ENCODE measurements at places on chromosomes 6 and 20. TPM values are rescaled to one million over a fixed set of nuclear protein-coding genes. Genes with fewer than 3 reads are reported as not detected.

GRCh38 chr20:21512634-21513180, 1.2 kb downstream of the NKX2-2 start:
- DNase-seq: no peak

DNA sequence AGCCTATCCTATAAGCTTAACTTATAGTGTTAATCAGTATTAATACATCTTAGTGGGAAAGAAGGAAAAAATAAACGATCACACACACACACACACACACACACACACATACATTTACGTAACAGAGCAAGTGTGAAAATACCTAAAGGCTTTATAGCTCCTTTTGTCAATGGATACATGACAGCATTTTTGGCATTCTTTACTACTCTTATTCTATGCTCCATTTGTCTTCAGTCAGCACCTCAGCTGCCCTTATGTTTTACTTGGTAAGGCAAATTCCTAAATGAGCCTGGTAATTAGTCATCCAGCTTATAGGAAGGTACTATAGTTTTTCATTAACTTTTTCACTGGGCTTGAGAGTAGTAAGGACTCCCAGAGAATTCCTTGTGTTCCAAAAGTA, 25.1 kb upstream of the SLC17A3 start:
- no peak for DNase-seq

PLA2G7 gene
- total RNA-seq: 0.31 TPM

RPS6KA2 gene
- 65.3 TPM for total RNA-seq

FOXF2 gene
- 0.53 TPM for total RNA-seq

DNA sequence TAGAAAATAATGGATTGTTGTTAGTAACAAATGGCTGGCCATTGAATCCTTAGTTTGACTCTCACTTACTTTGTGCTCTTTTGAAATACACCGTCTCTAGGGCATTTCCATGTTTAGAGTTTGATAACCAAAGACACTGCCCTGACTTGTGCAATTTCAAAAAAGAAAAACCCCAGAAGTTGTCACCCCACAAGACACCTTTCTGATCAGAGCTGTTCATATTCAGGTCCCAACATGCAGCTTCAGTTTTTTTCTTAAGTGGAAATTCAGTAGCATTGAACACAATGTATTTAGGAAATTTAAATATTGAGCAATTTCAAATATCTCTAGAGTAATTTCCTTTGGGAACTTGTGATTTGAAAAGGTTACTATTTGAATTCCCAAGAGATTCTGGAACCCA, 19.4 kb downstream of the CRYBG1 start:
- no peak for DNase-seq

MAK gene
- 0.29 TPM for total RNA-seq

- no peak for DNase-seq
Measured at GRCh38 chr20:38445901-38446425, 10.8 kb upstream of the SNHG17 start.

DNA sequence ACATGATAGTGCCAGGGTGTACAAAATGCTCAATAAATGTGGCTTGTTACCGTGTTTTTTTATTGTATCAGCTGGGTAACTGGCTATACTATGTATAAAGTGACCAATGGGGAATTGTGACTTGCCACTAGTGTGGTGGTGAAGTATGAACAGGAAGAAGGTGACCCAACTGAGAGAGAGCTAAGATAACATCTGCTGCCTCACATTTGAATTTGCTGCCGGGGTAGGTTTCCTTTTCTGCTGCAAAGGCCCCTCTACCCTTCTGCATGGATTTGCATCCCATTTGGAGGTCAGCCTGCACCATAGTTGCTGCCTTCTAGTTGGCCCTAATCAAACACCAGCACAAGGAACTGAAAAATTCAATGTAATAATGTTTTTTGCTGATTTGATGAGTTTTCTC, 24.1 kb downstream of the IL17A start:
- no peak for DNase-seq

KIF25 gene
- not detected for total RNA-seq

- peak; percentile 50 for DNase-seq
Measured at GRCh38 chr6:149170564-149171452, 146.7 kb upstream of the TAB2 start.

LY6G6D gene
- not detected for total RNA-seq

DNA sequence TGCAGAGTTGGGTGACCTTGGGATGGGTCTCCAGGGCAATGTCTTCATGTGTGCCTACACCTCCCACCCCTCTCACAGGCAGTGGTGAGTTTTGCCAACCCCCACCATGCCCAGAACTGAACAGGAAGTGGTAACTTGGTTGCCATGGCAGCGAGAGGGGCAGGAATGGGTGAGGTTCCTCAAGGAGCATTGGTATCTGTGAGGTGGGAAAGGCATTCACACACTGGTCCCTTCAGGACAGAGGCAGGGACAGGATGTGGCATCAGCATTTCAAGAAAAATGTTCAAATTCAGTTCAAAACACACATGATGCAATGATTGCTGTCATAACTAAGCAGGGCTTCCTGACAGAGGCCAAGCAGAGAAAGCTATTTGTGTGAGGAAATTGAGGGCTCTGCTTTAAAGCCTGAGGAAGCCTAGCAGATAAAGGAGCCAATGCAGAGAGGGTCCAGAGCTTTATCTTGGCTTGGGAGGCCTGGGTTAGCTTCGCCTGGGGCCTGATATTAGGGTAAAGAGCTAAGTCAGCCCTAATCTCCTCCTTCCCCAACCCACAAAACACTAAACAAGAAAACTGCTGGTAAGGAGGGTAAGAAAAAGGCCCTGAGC, 551 bp downstream of the TREML2 start:
- DNase-seq: peak; percentile 66

GRCh38 chr6:46243754-46244153, 73.0 kb upstream of the ENPP5 start:
- DNase-seq: no peak

F13A1 gene
- total RNA-seq: 77.9 TPM

MYCT1 gene
- 13.6 TPM for total RNA-seq

DNA sequence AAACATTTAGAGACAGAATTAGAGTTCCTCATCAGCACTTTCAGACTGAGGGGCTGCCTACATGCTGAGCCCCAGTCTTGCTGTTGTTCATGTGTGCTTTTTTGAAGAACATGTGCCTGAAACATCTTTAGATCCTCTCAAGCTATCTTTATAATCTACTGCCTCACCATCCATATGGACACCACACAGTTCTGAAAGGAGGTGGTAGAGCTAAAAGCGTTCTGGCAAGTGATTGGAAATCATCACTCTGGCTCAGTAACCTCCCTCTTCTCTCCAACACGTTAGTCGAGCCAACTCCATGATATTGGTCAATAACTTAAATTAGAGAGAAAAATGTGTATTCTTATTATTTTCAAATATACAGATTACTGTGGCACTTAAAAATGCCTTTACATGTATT, 40.6 kb downstream of the CLVS2 start:
- no peak for DNase-seq

OLIG3 gene
- not detected for total RNA-seq

DNA sequence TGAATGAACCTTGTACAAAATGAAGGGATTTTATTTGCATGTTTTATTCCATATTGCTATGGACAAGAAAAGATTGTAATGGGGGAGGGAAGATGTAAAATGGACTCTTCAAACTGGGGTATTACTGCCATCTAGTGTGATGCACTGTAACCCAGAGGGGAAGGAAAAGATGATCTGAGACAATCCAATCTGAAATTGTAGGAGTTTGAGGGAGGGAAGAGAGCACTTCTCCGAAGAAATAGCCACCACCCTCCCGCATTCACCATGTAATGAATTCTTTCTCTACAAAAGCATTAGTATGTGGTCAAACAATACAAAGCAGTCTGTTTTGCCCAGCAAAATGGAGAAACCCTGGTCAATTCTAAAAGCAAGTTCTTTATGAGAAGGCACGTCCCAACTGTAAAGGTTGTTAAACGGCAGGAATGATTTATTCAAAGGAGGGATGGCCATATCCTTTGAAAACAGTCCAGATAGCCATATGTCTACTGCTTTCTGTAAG, 679.5 kb upstream of the NRSN1 start:
- DNase-seq: no peak

GRCh38 chr6:7647504-7647903, 57.5 kb downstream of the SNRNP48 start:
- DNase-seq: no peak

ID4 gene
- 35.3 TPM for total RNA-seq

DNA sequence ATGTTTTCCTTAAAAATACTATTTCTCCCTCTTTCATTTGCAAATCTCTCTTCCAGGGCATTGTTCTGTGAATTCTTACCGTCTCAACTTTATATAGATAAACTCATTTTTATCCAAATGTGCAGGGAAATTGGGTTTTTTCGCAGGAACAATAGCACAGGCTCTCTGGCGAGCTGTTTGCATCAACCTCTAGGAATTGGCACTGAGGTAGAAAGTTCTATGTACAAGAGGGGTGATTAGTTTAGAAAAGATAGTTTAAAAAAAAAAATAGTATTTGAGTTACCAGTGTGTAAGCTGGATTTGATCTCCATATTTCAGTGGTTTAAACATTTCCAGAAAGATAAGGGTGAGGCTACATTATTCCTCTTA, 129.7 kb upstream of the BTN3A2 start:
- DNase-seq: no peak

- no peak for DNase-seq
Measured at GRCh38 chr6:30664994-30665767, 7.6 kb downstream of the DHX16 start.

PCED1A gene
- 17.9 TPM for total RNA-seq

DNA sequence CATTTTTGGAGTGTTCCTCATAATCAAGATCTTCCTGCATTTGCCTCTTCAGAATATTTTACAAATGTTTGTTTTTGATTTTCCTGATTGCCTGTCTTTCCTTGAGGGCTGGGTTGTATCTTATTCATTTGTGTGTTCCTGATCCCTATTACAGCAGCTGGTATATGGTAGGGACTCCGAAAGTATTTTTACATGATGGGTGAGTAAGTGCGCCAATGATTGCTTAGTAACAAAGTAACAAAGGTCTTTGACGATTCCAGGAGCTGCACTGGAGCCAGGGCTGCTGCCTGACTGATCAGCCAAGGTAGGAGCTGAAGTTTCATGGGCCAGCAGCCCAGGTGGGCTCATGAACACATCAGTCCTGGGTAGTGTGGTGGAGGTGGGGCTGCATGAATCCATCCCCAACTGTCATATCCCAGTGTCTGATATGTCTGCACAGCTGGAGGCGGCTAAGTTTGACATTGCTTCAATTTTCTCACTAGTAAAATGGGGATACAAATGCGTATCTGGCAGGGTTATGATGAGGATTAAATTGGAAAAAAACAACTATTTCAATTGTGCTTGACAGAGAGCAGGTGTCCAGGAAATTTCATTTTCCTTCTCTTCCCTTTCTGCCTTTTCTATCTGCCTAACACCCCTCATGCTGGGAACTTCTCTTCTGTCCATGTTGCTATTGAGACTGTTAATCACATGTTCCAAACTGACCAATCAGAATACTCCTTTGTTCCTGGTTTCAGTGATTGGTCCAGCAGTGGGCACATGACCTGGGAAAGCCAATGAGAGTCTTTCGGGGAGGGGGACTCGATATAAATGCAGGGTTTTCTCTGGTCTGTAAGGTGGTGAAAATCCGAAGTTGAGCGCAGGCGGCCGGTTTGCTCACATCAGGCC, 90.7 kb downstream of the CDH26 start:
- DNase-seq: no peak

EXOC2 gene
- total RNA-seq: 17.9 TPM

LBP gene
- total RNA-seq: 1.9 TPM

GRCh38 chr6:45854149-45854742, 161.4 kb downstream of the CLIC5 start:
- no peak for DNase-seq

DNA sequence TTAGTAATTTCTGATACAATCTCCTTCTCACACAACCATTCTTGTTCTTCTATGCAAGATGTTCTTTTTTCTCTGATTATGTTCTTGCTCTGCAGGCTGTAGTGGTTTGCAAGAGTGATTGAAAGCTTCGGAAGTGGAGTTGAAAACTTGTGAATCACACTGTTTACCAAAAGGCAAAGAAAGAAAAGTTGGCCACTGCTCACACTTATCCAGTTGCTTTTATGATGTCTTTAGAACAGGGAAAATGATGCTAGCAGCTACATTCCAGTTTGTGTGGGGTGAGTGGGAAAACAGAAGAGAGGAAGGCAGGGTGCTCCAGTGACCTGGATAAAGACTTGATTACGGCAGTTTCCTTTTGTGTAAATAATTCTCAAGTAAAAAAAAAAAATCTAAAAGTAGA, 583.3 kb downstream of the TENT5A start:
- no peak for DNase-seq

Measured in right cardiac atrium (tissue), 5 donors.